Activated CD4-positive, alpha-beta memory T cell treated with anti-CD3 and anti-CD28 coated beads for 36 hours (primary cell): ENCODE measurements at places on chromosomes 3 and 15. TPM values are rescaled to one million over a fixed set of nuclear protein-coding genes. Genes with fewer than 3 reads are reported as not detected.

- DNase-seq, result peak; percentile 83
- peaks cover 2% of the 10 kb centered on the region for H3K36me3 ChIP-seq
- peak overlapping the region; percentile 77 for H3K4me3 ChIP-seq
- no peaks in the 10 kb centered on the region for H3K27me3 ChIP-seq
Observed at GRCh38 chr15:38652998-38653397, 88.4 kb upstream of the RASGRP1 start.

- H3K27me3 ChIP-seq, result no peaks in the 10 kb centered on the region
- DNase-seq, result no peak
- H3K4me3 ChIP-seq, result no peak overlapping the region
- H3K4me1 ChIP-seq, result no peaks in the 10 kb centered on the region
Observed at GRCh38 chr3:177657243-177657642, 460.0 kb upstream of the TBL1XR1 start.

DNA sequence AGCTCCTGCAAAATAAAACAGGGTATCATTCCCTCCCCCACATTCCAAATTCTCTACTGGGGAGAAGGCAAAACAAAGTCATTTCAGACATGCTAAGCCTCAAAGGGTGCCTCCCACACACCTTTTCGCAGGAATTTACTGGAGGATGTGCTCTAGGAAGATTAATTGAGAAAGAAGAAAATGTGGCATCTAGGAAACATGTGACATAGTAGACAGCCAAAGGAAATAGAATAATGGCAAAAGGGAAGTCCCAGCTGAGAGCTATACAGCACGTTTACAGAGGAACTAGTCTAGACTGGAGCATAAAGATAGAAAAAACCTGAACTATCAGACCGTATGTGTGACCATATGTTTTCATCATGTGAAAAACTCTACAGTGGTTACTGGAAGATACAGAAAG is 58.8 kb upstream of the MELTF start:
- H3K36me3 ChIP-seq, result peaks cover 8% of the 10 kb centered on the region
- no peaks in the 10 kb centered on the region for H3K27me3 ChIP-seq
- no peak overlapping the region for H3K27ac ChIP-seq

- peak; percentile 52 for DNase-seq
- peaks cover 52% of the 10 kb centered on the region for H3K27me3 ChIP-seq
- no peaks in the 10 kb centered on the region for H3K36me3 ChIP-seq
- peaks cover 18% of the 10 kb centered on the region for H3K4me1 ChIP-seq
- peak within 1 kb of the TSS; percentile 69 for H3K4me3 ChIP-seq
Observed at GRCh38 chr15:59437817-59438624, at the start of gene FAM81A. FAM81A (plus strand) TSS chr15:59438186; CDS start chr15:59458627, 20,441 bp downstream.

Gene SOX14
- not detected for total RNA-seq

Gene SCAANT1
- not detected for total RNA-seq

Gene MRPS22
- 50.2 TPM for total RNA-seq
